ENCODE measurements at places on chromosomes 16 and 17.

DNA sequence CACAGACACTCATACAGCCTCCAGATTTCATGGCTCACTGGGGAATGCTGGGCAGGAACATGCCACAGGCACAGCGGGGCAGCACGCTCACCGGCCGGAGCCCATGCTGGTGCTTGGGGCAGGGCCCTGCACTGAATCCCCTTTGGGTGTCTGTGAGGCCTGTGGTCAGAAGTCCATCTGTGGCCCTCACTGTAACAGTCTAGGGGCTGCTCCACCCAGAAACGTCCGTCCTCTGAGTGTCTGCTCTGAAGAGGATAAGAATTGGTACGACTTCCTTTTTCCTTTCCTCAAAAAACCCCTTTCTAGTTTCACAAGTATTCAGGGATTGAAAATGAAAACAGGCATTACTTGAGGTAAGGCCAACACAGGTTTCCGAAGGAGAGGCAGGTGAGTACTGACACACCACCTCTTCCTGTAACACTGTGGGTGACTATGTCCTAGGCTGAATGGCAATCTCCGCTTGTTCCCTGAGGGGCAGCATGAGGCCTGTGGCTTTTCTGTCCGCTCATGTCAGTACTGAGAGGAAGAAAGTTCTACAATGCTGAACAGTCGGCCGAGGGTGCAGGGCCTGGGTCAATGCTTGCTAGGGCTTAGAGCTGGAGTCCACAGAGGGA lies 42.5 kb downstream of the TMEM11 start:
- no peak for DNase-seq

DNA sequence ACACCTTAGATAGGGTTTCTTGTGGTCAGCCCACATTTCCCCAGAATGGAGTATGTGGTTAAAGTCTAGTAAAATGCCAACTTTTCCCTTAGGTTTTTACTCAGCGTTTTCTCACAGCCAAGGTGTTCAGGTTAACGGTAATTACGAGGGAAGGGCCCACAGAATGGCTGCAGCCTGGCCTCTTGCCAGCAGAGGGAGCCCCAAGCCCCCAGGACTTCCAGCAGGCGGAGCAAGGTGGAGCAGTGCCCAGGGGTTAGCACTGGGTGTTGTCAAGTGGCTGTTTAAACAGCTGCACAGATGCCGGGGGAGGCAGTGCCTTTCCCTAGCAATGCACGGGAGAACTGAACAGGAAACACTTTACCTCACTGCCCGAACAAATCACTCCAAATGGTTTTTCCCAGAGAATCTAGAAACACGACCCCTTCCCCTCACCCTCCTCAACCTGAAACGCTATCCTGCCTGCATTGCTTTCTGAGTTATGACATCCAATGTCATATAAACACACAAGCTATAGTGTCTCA lies 6.6 kb downstream of the PHB1 start:
- peak; percentile 87 for DNase-seq

DNA sequence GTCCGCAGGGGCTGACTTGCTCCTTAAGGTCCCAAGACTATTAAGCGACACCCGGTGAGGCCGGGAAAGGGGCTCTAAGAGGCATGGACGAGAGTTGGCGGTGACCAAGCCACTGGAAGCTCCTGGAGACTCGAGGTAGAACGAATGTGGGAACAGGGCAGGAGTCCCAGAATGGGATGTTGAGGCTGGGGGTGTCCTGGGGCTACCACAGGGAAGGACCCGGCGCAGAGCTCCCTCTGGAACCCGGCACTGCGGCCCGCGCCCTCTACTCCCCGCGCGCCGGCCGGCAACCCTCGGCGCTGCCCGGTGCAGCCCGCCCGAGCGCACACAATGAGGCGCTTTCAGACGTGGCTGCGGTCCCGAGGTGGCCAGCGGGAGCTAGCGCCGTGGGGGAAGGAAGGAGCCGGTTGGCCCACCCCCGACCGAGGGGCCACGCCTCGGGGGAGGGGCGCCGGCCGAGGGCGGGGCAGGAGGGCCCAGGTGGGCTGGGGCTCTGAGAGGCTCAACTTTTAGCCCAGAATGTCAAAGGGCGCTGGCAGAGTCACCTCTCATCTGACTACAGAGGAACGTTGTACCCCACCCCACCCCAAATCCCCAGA lies at the start of gene CHST6:
TSS of gene CHST6 (minus strand) at position 366 of the 599 bp plus-strand sequence. CDS start 15,613 bp downstream, outside the sequence.
- no peak for DNase-seq

GRCh38 chr16:82050909-82051357 lies 15.9 kb downstream of the HSD17B2 start:
- DNase-seq, result no peak

- DNase-seq, result no peak
Observed at GRCh38 chr16:85588562-85589503, 24.3 kb upstream of the GSE1 start.

DNA sequence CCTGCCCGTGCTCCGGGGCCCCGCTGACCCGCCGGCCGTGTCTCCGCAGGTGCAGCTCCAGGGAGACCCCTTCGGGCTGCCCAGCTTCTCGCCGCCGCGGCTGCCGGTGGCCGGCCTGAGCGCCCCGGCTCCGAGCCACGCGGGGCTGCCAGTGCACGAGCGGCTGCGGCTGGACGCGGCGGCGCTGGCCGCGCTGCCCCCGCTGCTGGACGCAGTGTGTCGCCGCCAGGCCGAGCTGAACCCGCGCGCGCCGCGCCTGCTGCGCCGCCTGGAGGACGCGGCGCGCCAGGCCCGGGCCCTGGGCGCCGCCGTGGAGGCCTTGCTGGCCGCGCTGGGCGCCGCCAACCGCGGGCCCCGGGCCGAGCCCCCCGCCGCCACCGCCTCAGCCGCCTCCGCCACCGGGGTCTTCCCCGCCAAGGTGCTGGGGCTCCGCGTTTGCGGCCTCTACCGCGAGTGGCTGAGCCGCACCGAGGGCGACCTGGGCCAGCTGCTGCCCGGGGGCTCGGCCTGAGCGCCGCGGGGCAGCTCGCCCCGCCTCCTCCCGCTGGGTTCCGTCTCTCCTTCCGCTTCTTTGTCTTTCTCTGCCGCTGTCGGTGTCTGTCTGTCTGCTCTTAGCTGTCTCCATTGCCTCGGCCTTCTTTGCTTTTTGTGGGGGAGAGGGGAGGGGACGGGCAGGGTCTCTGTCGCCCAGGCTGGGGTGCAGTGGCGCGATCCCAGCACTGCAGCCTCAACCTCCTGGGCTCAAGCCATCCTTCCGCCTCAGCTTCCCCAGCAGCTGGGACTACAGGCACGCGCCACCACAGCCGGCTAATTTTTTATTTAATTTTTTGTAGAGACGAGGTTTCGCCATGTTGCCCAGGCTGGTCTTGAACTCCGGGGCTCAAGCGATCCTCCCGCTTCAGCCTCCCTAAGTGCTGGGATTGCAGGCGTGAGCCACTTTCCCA lies 5.9 kb downstream of the CTF1 start:
- DNase-seq, result peak; percentile 54

GRCh38 chr16:82801361-82801760 lies 174.6 kb downstream of the CDH13 start:
- DNase-seq, result no peak
